Fibroblast of gingiva (primary cell): ENCODE measurements at places on chromosomes 3 and 15.

DNA sequence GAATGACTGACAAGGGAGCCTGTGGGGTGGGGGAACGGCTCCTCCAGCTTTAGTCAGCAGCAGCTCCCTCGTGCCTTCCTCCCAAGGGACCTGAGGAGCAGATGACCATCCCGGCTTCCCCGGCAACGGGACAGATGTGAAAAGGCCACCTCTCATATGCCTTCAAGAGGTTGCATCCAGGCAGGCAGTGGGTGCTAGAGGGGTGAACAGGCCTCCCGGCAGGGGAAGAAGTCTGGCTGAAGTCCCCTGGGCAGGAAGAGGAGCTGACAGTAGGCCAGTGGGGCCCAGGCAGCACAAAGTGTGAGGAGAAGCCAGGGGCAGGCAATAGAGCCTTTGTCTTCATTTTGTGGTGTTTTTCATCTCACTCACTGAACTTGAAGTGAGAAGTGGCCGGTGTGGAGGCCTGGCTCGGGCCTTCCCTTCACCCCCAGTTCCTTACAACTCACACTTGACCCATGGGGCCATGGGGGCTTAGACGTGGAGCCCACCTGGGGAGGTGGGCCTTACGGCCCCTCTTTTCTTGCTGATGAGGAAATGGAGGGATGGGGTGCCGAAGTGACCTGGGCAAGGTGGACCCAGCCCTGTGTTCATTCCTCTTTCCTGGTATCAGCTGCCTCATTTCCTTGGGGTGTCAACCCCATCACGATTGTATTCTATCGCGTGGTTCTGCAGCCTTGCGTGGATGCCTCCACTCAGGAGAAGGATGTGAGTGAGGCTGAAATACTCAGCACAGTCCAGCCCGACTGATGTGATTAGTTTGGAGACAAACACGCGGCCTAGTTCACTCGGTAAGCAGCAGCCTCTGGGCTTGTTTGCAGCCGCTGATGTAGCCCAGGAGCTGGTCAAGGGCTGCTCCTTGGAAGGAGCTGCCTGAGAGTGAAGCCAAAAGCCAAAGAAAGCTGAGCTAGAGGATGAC is 115.5 kb upstream of the ALDH1A3 start:
- DNase-seq: no peak

DNA sequence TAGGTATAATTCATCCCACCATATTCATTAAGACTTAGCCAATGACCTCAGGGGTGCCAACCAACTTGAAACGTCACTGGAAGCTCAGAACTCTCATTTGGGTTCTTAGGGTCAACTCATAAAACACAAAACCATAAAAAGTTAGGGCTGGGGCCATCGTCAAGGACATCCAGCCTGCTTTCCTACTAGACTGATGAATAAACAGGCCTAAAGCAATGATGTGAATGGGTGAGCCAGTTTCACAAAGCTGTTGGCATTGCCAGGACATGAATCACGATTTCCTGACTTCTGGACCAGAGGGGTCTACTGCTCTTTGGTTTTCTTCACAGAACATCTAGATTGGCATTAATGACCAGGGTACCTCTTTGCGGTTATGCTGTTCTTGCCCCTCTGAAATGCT is 64.7 kb downstream of the EOMES start:
- no peak for DNase-seq

GRCh38 chr3:20680990-20681628 is 495.1 kb upstream of the SGO1 start:
- no peak for DNase-seq

DNA sequence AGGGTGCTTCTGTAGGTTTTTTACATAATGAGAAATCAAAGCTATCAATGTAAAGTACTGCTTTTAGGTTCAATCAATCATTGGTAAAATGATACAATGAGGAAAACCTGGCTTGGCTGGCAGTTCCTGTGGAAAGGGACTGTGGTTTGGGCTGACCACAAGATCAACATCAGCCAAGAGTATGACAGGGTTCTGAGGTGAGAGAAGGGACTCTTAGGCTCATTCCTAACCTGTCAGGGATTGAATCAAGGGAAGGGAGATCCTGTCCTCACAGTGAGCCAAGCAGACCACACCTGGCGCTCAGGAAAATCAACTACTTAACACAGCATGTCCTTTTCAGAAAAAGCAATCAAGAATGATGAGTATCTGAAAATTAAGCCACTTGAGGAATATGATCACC is 111.1 kb downstream of the MAGI1 start:
- DNase-seq: no peak

GRCh38 chr3:96000966-96001365 is 813.4 kb upstream of the EPHA6 start:
- no peak for DNase-seq

DNA sequence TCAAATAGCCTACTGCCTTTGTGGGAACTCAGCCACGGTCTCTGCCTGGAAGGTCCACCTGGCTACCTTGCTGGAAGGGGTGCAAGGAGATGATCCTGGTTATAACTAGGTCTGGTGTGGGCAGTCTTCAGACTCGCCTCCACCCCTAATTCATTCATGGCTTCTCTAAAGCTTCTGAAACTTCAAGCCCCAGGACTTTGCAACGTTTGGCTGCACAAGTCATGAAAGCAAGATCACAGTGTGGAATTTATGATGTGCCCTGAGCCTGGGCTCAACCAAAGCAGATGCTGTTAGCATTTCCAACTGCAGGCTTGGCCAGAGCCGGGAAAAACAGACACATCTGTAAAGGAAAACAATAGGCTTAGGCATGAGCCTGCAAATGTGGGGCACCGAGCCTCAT is 200.4 kb upstream of the WNT5A start:
- no peak for DNase-seq

DNA sequence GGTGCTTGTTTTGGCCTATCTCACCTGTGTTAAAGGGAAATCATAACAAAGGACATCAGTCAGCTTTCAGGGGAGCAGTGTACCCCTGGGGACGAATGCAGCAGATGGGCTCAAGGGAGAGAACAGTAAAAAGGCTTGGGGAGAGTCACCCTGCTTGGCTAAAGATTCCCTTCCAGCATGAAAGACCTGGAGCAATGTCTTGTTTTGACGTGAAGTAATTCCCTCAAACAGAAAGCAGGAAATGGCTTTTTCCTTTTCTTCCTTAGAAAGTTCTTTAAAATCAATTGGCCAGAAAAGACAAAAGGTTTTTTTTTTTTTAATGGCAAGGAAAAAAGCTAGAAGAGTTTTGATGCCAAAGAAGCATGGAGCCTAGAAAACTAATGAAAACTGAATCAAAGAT is 56.5 kb upstream of the PARL start:
- DNase-seq: no peak

GRCh38 chr3:12460127-12460526 is 24.2 kb upstream of the TSEN2 start:
- no peak for DNase-seq

DNA sequence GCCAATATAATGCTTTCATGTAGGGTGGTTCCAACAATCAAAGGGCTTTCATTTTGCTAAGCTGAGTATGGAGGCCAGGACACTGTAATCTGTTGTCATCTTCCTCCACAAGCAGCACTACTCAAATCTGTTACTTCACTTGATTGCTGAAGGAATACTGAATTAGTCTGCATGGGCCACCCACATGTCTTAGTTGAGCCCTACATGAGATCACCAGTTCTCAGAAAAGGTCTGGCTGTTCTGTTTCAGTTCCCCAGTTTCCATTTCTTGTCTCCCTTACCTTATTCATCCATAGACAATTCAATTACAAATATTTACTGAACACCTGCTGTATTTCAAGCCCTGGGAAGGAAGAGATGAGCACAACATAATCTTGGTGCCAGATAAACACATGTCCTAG is 119.2 kb downstream of the FHIT start:
- DNase-seq: no peak

DNA sequence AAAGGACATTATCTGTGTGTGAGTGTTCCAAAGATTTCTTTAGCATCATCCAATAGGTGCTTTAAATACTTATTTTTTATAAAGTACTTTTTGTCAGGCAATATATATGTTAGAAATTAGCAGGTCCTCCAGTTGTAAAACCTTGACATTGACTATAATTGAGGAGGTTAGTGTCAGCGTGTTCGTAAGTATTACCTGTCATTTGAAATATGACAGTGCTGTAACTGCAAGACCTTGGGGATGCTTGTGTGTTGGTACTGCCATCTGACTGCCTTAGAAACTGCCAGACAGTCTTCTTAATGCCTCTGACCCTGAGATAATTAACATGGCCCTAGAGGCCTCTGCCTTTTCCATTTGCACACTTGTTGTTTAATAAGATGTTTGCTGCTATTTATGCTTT is 170.7 kb downstream of the NAALADL2 start:
- DNase-seq: no peak

DNA sequence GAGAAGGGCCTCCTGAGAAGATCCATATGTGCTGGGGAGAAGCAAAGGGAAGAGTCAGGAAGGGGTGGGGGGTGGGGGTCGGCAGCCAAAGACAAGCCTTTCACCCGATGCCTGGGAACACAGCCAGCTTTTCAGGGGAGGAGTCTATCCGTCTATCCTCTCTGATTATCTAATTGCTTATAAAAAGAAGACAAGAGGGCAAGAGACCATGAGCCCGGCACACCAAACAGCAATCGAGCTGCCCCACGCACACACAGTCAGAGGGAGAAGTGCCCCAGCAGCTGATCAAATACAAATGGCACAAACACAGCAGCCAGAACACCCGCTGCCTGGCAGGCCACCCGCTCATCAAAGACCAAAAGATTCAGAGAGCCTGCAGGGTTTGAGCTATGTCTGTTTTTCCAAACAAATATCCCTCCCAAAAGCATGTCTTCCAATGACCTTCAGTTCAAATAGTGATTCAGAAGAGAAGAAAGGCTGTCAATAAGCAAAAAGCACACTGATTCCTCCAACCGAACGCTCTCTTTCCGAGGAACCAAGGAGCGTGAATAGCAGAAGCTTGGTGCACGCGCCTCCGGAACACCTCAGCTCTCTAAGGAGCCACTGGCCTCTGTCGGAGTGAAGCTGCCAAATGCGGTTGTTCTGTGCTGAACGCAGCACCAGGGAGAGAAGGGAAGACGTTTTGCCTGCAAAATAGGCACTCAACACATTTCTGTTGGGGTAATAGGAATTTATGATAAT is 419.2 kb downstream of the OCA2 start:
- DNase-seq: no peak
